Skin of body (tissue), 3 donors: ENCODE measurements at places on chromosomes 1 and 21. TPM values are rescaled to one million over a fixed set of nuclear protein-coding genes. Genes with fewer than 3 reads are reported as not detected.

The COL11A1 gene
- total RNA-seq = 24.6 TPM

The NFASC gene
- total RNA-seq = 1.4 TPM

The CAMK1G gene
- not detected for total RNA-seq

The OR2T4 gene
- not detected for total RNA-seq

The TNFRSF1B gene
- 12.5 TPM for total RNA-seq

The SNAPIN gene
- total RNA-seq = 33.2 TPM

The RAB3B gene
- total RNA-seq = 1.9 TPM

The AADACL3 gene
- total RNA-seq = 6.1 TPM

The RGSL1 gene
- not detected for total RNA-seq

The PLA2G2D gene
- not detected for total RNA-seq

The MRAP gene
- total RNA-seq = 3.4 TPM

The AVPR1B gene
- not detected for total RNA-seq

The DENND2D gene
- total RNA-seq = 14.1 TPM

The PLD5 gene
- 0.39 TPM for total RNA-seq

The BMP8B gene
- 2.0 TPM for total RNA-seq

The CYP4A11 gene
- total RNA-seq = not detected

The CNR2 gene
- total RNA-seq = 0.10 TPM

The NCMAP gene
- total RNA-seq = 0.49 TPM

The VHLL gene
- not detected for total RNA-seq

The ZMYND12 gene
- total RNA-seq = 0.30 TPM

The RNU1-4 gene
- total RNA-seq = 34,682 TPM

The DMRTA2 gene
- total RNA-seq = not detected

The DNMT3L gene
- not detected for total RNA-seq

The TRIM67 gene
- 0.10 TPM for total RNA-seq

The LIN28A gene
- total RNA-seq = not detected

The KRTAP25-1 gene
- not detected for total RNA-seq

The UQCRHL gene
- total RNA-seq = 4.2 TPM

The LDLRAD1 gene
- total RNA-seq = not detected

The REN gene
- 0.30 TPM for total RNA-seq

The OLIG1 gene
- total RNA-seq = 0.20 TPM

The TMCC2 gene
- 16.5 TPM for total RNA-seq

The S100A1 gene
- 5.6 TPM for total RNA-seq

The RBM8A gene
- 82.0 TPM for total RNA-seq

The PRKCZ gene
- 10.8 TPM for total RNA-seq

The ASCL5 gene
- not detected for total RNA-seq

The MIXL1 gene
- not detected for total RNA-seq

The KRTAP21-2 gene
- total RNA-seq = 1.3 TPM

The ITGB2 gene
- total RNA-seq = 22.5 TPM

The FAM72C gene
- 0.59 TPM for total RNA-seq

The CACYBP gene
- 169 TPM for total RNA-seq

The ZNHIT6 gene
- total RNA-seq = 18.1 TPM

The NBPF6 gene
- not detected for total RNA-seq

The SERPINC1 gene
- not detected for total RNA-seq

The PRR9 gene
- total RNA-seq = 187 TPM

The GJA8 gene
- not detected for total RNA-seq

The PRAMEF9 gene
- total RNA-seq = not detected

The TRPM2 gene
- total RNA-seq = 1.8 TPM
